Stimulated activated CD4-positive, alpha-beta T cell treated with anti-CD3 and anti-CD28 coated beads, Interleukin-15, amount 100 ng/mL, for 1 hour (primary cell): ENCODE measurements at places on chromosomes 5 and 9.

DNA sequence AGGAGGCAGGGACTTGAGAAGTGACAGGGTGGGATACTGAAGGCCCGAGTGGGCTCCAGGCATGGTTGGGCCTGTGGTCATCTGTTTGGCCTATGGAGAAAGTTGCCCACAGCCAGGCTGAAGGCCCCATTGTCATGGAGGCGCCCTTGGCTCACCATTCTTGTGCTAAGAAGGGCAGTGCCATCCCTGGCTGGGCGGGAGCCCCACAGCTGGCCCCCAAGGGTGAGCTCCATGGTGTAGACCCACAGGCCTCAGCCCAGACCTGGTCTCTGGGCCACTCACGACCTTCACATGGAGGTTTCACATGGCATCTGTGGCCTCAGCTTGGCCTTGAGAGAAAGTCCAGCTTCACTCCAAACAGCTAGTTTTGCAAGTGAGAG is 34.3 kb upstream of the PRDM12 start:
- no peak for DNase-seq

GRCh38 chr5:84360056-84360455 is 24.6 kb downstream of the EDIL3 start:
- DNase-seq: no peak

DNA sequence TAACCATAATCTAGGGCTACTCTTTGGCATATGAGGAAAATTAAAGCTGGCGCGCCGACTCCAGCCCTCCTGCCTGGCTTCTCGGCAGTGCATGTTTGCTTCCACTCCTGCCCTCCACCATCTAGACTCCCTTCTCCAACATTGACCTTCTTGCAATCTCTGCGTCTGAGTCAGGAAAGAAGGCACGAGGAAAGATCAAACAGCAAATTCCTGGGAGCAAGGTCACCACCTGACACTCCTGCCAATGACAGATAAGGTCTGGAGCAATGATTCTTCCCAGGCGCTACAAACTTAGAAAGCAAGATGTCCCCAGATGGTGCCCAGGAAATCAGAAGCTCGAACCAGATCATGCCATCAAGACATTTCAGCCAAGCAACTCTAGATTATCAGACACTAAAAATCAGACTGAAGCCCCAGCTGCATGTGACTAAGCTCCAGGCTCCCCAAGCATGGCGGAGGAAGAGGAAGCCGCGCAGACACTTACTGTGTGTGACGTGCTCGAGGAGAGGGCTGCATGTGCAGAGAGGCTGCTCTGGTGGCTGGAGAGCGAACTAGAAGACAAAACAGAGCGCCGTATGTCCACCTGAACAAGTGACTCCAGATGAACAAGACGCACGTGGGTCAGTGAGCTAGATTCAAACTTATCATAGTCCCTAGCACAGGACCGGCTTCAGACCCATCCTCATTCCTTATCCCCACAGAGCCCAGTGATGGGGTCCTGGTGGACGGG is 115.3 kb downstream of the UBE2R2 start:
- no peak for DNase-seq

DNA sequence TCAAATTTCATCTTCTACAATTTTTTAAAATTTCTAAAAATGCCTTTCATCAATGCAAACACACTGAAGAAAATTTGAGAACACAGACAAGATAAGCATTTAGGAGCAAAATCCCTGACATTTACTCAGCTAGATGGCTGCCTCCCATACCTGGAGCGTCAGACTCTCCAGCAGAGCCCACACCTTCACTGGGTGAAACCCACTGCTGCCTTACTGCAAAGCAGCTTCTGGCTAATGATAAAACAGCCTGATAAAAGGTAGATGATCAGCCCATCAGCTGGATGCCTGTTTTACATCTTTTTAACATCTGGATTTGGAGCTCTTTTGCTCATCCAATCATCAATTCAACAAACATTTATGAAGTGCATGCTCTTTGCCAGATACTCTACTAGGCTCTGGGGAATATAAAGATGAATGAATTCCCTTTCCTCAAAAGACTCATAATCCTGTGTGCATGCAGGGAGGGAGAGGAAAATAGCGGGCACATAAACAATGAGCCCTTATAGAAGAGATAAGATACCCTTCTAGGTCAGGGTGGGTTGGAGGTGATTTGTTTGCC is 271.2 kb downstream of the SAXO1 start:
- DNase-seq: no peak

DNA sequence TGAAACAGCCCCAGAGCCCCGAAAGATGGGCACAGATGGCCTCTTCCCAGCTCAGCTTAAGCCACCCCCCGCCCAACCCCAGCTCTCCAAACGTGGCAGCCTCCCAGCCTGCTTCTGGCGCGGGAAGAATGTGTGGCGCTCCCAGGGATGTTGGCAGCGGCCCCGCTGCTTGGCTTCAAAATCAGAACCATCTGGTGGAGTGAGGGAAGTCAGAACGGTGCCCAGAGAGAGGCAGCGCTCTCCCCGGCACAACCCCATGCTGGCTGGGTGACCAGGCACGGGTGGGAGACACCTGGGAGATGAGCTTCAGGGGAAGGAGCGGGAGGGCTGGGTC is 72.7 kb upstream of the ORM1 start:
- no peak for DNase-seq

DNA sequence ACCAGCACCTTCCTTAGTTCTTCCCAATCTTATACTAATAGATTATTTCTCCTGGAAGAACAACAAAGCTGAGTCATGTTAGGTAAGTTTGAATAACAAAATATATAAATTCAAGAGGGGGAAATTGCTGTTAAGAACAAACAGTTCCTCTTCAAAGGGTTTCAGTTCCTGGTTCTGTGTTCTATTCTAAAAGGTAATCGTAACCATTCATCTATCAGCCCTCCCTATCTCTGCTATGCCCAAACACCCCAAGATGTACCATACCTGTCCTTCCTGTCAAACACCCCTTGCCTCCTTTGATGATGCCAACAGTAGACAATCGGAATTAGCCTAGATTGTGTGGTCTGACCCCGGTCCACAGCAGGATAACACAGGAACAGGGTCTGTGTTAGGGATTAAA is 4.2 kb upstream of the RNF180 start:
- DNase-seq: no peak

DNA sequence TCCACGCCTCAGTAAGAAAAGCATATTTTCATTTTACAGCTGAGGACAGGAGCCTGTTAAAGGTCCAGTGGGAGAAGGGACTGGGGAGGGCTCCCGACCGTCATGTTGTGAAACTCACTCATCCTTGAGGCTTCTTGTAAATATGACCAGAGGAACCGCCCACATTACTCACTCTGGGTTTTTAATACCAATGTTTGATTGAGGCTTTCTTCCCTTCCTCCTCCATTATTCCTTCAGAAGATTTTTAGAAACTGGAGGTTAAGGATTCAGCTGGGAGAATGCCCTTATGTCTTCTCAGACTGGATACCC is 61.4 kb upstream of the GLRX start:
- no peak for DNase-seq

GRCh38 chr5:57642066-57642465 is 159.5 kb upstream of the ACTBL2 start:
- DNase-seq: no peak

GRCh38 chr5:97531549-97531948 is 348.5 kb upstream of the RIOK2 start:
- DNase-seq: no peak

- DNase-seq: no peak
Observed at GRCh38 chr5:138177941-138178515, 402 bp downstream of the BRD8 start.

DNA sequence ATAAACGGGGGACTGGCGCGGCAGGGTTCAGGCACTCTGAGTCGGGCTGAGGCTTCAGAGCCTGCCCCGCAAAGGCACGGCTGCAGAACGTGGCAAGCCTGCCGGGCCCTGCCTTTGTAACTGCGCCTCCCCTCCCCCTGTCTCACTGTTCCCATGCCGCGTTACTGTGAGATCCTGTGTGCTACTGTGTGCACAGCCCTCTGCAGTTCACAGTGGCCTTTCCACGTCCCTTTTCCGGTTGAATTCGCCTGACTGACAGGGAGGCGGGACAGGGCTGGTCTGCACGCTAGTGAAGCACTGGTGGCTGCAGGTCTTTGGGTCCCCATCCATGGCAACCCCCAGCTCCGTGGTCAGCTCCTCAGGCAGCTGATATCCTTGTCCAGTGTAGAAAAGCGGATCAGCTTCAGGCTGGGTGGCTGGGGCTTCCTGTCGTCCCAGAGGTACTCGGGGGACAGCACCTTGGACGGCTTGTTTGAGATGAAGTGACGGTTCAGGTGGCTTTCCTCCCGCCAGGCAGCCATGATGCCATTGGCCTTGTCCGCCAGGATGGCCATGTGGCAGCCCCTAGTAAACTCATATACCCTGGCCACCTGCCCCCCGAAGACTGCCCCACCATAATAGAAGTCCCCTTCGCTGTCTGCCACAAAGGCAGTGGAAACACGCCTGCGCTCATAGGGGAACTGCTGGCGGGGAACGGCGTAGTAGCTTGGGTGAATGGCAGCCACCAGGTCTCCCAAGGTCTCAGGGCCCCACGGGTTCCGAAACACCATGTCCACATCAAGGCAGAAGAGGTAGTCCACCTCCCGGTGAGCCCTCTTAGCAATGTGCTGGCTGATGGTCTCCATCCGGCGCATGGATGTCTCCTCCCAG is 10.3 kb downstream of the GBGT1 start:
- no peak for DNase-seq

- no peak for DNase-seq
Observed at GRCh38 chr5:81425569-81425968, 31.6 kb upstream of the ACOT12 start.

DNA sequence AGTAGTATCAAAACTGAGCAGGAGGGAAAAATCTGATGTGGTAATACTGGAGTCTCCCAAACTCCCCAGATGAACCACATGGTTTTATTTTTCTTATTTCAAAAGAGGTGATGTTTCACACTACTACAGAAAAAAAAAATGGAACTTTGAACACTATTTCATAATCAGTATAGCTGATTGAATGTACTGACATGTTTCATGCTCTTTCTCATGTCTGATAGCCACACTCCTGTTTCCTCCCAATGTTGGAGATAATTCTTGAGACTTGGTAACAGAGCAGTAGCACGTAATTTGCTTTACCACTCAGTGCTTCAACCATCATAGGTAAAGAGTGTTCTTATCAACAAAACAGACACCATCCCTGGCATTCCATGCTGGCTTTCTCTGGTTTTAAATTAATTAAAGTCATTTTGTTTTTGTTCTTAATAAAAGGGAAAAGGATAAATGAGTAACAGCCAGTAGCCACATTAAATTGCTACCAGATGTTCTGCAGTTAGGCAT is 85.2 kb downstream of the MUSK start:
- DNase-seq: no peak

DNA sequence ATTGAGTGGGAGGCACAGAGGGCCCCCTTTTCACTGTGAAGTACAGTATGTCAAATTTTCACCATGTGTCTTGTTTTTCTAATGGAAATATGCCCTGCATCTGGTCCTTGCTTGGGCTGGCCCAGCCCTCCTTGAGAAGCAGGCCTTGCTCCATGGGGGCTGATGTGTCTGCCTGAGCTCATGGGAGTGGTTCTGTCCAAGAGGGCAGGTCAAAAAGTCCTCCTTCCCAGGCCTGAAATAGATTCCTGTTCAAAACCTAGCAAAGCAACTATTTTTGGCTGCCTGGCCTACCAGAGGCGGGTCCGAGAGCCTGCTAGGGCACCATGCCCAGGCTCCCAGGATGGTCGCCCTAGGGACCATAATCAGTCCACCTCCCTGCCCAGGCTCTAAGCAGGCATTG is 40.5 kb upstream of the NEURL1B start:
- no peak for DNase-seq

DNA sequence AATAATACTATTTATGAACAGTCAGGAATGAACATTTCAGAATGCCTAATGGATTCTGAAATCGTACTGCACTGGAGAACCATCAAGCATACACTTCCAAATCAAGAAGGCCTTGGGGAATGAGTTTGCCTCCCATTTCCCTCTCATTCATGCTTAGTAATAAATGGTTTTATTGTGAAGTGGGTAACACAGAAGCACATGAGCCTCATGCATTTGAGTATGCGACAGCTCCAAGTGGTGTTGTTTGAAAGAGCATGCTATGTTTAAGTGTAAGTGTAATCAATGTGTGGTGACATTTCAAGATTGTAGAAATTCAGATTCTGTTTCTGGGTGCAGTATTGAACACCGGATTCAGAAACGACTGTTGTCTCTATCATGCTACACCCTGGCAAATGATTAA is 60.0 kb downstream of the SGCD start:
- DNase-seq: no peak

- no peak for DNase-seq
Observed at GRCh38 chr5:44225231-44226160, 163.7 kb downstream of the FGF10 start.
